ENCODE measurements at places on chromosomes 12 and 14.

DNA sequence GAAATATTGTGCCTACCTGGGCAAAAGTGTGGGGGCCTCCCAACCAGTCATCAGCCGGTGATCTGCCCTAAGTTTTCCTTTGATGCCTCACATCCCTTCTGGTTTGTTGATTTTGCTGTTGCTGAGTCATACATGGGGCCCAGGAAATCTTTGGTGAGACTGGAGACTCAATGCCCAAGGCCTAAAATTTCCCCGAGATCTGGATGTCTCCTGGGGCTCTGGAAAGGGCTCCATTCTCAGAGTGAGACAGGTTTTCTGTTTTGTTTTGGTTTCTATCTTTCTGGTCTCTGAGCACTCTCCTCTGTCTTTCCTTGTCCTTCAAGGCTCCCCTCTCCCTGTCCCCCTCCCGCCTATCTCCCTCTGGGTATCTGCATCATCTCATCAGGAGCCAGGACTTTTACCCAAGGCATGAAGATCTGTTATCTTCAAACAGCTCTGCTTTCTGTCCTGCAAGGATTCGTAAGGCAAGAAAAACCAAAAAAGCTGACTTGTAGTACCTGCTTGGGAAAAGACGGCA, 152.8 kb upstream of the MAX start:
- no peak for DNase-seq

DNA sequence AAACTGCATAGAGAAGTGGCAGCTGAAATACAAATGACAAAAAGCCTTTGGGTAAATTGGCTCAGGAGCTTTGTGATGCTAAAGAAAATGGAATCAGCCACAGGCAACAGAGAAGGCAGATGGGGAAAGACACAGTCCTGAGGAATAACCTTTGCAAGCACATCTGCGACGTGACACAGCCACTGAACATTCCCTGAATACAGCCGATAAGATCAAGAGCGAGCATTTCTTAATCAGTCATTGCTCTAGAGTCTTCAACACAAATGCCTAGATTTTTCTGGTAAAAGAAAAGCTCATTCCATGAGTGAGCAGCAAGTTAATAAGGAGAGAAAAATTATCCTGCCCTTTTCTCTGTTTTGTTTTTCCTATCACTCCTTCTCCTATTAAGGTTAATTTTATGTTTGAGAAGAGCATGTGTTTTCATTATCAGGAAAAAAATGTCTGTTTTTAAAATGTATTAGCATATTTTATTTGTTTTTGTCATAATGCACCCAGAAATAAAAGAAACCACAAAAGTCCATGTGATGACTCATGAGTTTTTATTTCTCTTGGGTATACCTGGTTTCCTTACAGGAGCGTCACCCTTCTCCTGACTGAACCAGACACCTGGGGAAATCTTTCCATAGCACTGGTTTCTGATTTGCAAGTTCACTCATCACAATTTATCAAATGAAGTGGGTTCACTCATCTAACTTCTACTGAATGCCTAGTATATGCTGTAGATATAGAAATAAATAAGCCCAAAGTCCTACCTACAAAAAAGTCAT, 45.4 kb upstream of the PCED1B start:
- no peak for DNase-seq

DNA sequence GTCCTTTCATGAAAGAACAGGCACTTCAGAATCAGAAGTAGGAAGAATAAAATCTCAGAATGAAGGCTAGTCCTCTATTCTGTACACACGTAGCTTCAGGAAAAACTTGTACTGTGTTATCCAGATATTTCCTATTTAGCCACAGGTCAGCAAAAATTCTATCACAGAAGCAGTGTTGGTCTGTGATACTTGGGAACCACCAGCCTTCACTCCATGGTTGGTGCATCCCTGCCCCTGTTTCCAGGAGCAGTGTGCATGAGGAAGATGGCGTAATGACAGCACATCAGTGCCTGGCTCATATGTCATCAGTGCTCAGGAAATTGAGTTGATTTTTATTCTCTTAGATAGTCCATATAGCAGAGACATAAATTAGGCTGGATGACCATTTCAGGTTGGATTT, 87.7 kb downstream of the SAMD4A start:
- DNase-seq, result no peak

DNA sequence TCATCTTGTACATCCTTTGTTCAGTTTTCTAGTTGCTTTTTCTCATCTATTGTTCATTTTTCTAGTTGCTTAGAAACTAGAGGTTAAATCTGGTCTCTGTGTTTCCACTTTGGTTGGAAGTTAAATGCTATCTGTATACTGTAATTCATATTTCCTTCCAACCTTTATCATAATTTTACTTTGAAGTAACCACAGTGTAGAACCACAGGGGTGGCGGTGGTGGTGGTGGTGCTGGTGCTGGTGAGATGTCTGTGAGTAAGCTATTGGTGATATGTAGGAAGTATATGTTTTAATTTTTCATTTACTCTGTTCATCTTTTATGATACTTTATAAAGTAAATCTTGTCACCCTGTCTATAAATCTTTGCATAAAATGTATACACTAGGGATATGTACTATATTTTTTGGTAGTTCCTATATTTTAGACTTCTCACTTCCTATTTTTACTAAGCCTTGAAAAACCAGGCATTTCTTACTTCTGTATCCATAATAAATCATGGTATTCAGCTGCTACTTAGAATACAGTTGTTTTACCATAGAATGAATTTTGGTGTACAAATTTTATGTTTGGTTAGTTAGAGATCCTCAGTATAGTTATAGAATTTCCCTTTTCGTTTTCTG, 31.9 kb downstream of the CCDC91 start:
- no peak for DNase-seq

GRCh38 chr14:89466484-89466883, 49.5 kb upstream of the FOXN3 start:
- no peak for DNase-seq

DNA sequence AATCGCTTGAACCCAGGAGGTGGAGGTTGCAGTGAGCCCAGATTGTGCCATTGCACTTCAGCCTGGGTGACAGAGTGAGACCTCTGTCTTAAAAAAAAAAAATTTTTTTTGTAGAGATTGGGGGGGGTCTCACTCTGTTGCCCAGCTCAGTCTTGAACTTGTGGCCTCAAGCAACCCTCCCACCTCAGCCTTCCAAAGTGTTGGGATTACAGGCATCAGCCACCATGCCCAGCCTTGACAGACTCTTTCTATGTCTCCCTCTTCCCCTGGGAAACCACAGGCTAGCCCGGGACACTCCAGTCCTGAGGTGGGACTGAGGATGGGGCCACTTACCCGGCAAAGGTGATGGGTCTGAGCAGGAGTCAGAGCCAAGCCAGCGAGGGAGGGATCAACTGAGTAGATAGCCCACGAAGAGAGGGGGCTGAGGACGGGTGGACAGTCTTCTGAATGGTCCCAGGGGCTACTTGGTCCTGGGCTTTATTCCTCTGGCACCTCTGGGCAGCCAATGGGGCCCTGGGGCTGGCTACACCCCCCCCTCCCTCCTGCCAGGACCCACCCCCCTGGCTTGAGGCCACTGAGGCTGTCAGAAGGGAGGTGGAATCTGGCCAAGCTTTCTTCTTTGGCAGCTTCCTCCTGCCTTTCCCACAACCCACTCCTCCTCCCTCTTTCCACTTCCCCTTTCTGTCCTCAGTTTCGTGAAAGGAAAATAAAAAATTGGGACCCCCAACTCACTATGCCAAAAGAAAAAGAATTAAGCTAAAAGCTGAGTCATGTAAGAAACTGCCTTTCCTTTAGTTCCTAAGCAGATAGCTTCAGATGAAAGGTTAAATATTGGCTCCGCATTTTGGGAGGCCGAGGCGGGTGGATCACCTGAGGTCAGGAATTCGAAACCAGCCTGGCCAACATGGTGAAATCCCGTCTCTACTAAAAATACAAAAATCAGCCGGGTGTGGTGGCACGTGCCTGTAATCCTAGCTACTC, at the start of gene SDS:
SDS (minus strand) TSS at position 453 of the 981 bp plus-strand sequence. CDS start 4,179 bp downstream, outside the sequence.
- DNase-seq, result no peak

DNA sequence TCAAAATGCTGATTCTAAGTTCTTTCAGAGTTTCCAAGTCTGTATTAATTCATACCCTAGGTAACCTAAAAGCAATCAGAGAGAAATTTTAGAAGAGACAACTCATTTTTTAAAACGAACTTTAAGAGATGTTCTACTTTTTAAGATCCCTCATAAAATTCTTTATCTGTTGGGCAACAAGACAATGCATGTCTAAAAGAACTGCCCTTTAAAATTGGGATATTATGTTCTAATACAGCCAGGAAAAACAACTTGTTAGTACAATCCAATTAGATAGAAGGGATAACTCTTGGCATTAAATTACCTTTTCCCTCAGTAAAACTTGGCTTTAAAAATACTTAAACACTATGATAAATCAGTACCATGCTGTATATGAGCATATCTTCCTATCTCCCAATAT, 15.6 kb downstream of the DICER1 start:
- no peak for DNase-seq

DNA sequence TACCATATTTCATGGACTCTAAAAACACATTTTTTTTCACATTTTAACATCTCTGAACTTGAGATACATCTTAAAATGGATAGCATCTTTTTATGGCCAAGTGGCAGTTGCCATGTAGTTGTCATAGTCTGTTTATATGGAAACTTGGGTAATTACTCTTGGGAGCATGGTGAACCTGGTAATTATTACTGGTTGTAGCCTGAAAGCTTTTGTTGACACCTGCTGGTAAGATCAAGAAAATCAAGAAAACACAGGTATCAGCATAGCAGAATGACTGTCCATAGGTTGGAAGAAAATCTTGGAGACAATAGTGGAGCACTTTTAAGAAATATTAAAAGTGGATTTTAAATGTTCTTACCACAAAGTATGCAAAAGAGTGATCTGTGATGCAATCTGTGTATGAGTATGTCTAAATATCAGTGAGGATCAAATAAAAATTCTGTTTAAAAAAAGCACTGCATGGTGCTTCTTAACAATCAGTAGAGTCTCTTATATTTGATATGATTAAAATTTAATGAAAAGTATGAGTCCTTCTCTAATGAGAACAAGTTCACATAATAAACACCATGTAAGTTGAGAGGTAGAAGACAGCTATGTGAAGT, 44.2 kb downstream of the TTC8 start:
- DNase-seq, result no peak

DNA sequence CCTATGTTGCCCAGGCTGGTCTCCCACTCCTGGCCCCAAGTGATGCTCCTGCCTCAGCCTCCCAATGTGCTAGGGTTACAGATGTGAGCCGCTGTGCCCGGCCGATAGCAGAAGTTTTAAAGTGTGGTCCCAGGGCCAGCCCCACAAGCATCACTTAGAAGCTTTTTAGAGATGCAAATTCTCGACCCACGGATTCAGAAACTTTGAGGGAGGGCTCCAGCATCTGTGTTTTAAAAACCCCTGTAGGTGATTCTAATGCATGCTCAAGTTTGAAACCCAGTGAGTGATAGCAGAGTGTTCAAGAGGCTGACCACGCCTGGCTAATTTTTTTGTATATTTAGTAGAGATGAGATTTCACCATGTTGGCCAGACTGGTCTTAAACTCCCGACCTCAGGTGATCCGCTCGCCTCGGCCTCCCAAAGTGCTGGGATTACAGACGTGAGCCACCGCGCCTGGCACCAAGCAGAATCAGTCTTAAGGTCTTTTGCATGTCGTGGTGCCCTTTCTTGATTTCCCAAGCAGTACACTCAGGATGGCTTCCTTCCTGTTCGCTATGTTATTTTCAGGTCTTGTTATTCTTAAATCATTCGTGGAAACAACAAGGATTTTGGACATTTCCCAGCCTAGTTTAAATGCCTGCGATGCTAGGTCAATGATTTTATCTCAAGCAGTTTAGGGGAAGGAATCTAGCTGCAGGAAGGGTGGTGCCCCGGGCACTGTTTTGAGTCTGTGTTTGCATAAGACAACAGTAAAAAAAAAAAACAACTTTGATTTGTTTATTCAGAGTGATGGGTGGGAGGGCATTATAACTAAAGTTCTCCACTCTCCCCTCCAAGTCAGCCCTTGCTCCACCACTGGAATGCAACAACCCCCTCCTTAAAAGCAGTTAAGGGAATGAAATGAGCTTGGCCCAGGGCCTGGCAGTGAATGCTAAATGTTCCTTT, 9.2 kb upstream of the RILPL2 start:
- DNase-seq, result no peak

DNA sequence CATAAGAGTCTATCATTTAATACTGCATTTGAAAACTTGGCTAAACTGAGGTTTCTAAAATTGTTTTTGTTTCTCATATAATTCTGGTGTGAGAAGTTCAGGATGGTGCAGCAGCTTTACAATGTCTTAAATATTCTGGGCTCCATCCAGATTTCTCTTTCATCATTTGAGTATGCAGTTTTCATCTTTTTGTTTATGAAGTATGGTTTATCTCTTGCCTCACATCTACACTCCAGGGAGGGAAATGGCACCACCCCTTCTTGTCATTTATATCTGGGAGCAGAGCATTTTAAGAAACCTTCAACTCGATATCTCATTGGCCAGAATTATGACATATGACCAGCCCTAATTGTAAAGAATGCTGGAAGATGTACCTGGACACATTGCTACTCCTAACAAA, 24.3 kb downstream of the GEMIN2 start:
- no peak for DNase-seq

GRCh38 chr14:44612002-44612401, 104.9 kb upstream of the FSCB start:
- no peak for DNase-seq

GRCh38 chr12:1643905-1644533, 15.0 kb downstream of the WNT5B start:
- DNase-seq, result no peak

DNA sequence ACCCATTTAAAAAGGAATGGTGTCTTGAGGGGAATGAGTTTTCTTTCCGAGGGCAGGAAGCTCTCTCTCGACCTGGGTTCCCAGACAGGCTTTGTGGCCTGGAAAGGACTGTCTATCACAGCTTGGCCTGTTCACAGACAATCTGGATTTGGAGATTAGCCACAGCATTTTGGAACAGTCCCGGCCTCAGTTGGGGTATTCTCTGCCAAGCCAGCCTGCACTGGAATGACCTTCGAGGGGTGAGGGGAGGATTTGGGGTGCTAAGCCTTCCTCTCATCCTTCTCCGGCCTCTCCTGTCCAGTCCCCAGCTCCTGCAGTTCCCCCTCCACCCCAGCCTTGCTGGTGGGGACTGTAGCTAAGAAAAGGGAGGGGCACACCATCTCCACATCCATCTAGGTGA, 13.0 kb downstream of the TBX5 start:
- DNase-seq, result no peak

GRCh38 chr14:49425921-49426320, 160.3 kb downstream of the RPS29 start:
- DNase-seq, result no peak

- no peak for DNase-seq
Observed at GRCh38 chr14:45252366-45253069, 484 bp downstream of the MIS18BP1 start.

DNA sequence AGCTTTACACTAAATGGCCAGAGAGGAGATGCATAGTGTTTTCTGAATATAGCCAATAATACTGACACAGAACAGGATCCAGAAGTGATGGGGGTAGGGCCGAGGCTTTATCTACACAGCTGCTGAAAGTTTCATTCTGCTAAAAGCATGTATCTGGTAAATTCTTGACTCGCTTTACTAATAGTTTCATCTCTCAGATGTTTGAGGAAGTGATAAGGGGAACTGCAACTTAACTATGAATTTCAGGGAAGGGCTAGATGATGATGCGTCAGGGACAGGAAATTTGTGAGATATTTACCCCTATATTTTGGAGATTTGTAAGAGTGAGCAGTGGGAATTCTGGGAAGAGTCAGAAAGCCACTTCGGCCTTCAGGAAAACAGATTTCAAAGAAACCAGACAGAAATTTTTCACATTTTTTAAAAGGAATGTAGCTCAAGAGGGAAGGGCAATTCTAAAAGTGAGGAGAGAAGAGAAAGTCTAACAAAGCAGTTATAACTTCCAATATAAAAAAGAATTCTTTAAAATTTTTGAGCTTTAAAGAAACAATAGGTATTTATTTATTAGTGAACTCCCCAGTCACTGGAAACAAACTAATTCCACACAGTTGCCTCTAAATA, 243.1 kb downstream of the BCAT1 start:
- DNase-seq, result no peak

All from bone marrow (tissue), 2 donors.